NCI-H1417 (cell line): ENCODE measurements at places on chromosomes 2 and 18.
A peak's percentile ranks its signal among the peaks of the same experiment; 100 is the strongest.

- DNase-seq, result peak; percentile 73
Observed at GRCh38 chr2:154697418-154698252, 860 bp upstream of the KCNJ3 start.

DNA sequence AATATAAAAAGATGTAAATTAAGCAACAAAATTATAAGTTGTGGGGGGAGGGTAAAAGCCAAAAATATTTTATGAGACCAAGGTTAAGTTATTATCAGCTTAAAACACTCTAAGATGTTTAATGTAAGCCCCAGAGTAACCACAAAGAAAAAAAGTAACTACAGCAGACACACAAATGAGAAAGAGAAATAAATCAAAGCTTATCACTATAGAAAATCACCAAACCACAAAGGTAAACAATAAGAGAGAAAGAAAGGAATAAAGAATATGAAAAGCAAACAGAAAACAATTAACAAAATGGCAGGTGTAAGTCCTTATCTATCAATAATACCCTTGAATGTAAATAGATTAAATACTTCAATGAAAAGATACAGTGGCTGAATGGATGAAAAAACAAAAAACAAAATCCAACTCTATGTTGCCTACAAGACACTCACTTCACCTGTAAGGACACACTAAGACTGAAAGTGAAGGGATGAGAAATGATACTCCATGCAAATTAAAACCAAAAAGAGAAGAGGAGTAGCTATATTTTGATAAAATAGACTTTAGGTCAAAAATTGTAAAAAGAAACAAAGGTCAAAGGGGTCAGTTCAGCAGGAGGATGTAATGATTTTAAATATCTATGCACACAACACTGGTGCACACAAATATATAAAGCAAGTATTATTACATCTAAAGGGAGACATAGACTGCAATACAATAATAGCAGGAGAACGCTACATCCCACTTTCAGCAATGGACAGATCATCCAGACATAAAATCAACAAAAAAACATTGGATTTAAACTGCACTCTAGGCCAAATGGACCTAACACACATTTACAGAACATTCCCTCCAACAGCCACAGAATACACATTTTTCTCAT is 80.7 kb downstream of the PTPN2 start:
- DNase-seq, result no peak

- DNase-seq, result peak; percentile 55
Observed at GRCh38 chr2:205947621-205948495, 138.1 kb downstream of the INO80D start.

- no peak for DNase-seq
Observed at GRCh38 chr2:187050409-187050998, 201.5 kb upstream of the ZSWIM2 start.

GRCh38 chr2:225416616-225417367 is 17.3 kb downstream of the NYAP2 start:
- no peak for DNase-seq

GRCh38 chr18:2114765-2115164 is 456.5 kb downstream of the METTL4 start:
- no peak for DNase-seq

DNA sequence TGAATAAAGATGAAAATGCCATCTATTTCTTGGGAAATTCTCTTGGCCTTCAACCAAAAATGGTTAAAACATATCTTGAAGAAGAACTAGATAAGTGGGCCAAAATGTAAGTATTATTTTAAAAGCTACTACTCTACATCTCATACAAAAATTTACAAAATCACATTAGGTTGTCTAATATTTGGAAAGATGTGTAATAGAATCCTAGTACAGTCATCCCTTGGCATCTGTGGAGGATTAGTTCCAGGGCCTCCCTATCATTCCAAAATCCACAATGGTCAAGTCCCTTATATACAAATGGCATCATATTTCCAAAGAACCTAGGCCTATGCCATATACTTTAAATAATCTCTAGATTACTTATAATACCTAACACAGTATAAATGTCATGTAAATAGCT is 41.2 kb downstream of the KYNU start:
- no peak for DNase-seq

- DNase-seq, result no peak
Observed at GRCh38 chr18:21949326-21950015, 208.9 kb downstream of the MIB1 start.

- no peak for DNase-seq
Observed at GRCh38 chr2:61042807-61043206, 22.9 kb upstream of the SANBR start.

DNA sequence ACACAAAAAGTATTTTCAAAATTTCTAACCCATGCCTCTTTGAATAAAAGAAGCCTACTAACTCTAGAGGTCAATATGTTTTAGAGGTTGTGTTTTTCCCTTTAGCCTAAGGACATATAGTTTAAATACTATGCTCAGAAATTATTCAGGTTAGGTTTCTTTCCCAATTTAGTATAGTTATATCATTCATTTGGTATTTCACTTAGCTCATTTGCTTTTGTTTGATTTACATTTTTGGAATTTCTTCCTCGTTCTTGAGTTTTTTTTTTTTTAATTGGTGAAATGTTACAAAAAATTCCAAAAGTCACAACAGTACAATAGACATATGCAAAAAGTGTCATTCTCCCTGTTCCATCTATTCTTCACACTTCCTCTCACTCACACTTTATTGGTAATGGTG is 371.3 kb upstream of the TNP1 start:
- DNase-seq, result no peak

DNA sequence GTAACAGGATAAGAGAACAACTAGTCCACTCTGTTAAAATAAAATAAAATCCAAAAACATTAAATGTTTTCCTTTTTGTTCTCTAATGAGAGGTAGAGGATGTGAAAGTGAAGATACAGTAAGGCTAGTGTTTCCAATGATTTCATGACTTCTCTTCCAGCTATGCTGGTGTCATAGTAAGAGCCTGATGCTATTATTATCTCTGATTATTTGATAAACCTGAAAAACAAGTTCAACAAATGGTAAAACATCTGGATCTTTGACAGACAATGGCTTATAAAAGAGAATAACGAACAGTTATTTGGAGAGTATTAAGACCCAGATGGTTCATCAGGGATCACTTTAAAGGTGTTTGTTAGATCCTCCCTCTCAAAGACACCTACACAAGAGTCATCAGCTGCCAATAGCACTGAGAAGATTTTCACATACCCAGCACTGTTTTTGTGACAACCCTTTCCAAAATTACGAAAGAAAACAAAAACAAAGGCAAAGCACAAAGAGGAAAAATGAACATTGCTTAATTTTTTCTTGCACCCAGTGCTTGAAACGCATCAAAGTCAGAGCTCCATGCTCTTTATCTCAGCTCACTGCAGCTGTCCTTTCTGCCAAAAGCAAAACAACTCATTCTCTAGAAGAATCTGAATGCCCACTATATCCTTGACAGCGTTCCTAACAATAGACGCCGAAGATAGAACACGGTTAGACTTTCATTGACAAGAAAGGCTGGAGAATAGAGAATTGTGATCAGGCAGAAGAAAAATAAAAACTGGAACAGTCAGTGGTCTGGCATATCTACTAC is 168.6 kb downstream of the SLC8A1 start:
- peak; percentile 26 for DNase-seq

GRCh38 chr2:205369813-205370212 is 312.5 kb upstream of the NRP2 start:
- DNase-seq, result no peak

DNA sequence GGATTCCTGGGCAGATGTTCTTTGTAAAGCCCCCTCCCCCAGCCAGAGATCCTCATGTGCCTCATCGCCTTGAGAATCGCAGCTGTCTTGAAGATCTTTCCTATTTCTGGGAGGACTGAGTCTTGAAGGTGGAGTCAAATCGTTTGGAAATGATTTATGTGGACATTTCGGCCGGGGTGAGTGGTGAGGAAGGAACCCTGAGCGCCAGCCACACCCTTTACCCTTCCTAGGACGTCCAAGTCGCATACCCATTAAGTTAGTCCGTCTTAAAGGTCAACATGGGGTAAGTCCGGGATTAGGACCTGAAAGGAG is 84.9 kb upstream of the ZCCHC2 start:
- DNase-seq, result no peak

- no peak for DNase-seq
Observed at GRCh38 chr2:83844490-83844889, 614.6 kb downstream of the SUCLG1 start.

DNA sequence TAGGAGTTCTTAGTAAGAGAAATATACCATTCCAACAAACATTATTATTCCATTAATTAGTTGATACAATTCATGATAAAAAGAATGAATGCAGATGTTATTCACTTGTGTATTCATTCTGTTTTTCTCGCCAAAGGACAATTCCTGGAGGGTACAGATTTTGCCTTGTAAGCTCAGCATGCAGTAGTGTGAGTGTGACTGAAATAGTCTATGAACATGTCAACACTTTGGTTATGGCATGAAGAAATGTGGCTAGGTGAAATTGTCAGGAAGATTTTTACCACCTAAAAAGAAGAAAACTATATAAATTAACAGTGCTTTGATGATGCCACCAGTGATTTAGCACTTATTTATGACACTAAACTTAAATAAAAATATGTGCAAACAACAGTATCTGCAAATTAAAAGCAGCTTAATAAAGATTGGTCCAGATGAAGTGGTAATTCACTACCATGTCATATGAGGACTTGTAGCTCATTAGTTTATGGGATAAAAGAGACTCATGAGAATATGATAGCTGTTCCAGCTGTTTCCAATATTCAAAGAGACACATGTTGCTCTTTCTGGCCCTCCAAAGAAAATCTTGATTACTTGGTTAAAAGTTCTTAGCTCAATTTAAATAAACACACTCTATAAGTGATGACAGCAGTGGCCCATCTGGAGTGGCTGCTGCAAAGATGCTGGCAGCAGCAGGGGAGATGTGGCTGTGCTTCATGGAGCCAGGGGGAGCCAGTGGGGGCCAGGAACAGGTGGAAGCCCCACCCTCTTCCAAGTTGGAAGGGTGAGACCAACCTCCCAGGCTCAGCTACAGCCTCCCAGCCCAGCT is 165.0 kb downstream of the CDH19 start:
- DNase-seq, result no peak

GRCh38 chr2:215982465-215982875 is 30.9 kb downstream of the MREG start:
- DNase-seq, result no peak

- no peak for DNase-seq
Observed at GRCh38 chr2:135052997-135053474, 944 bp downstream of the RAB3GAP1 start.

- DNase-seq, result no peak
Observed at GRCh38 chr2:166344286-166345113, 31.2 kb downstream of the SCN9A start.

DNA sequence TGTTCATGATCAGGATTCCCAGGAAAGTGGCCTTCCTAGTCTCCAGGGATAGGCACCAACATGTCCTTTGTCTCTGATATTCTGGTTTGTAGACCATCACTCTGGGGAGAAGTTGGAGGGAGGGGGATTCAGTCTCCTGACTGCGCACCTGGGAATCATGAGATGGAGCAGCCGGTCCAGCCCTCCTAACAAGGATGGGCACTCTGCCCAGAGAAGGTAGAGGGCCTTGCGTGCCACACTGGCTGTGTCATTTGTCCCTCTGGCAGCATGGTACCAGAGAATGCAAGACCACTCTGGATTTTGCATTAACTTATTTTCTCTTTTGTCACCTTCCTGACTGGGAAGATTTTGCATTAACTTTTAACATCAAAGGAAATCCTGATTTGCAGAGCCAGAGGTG is 75.2 kb upstream of the EML6 start:
- no peak for DNase-seq
